ENCODE measurements at places on chromosomes 6 and 20.

GRCh38 chr6:21111093-21111725 is 482.3 kb upstream of the SOX4 start:
- DNase-seq, result no peak

DNA sequence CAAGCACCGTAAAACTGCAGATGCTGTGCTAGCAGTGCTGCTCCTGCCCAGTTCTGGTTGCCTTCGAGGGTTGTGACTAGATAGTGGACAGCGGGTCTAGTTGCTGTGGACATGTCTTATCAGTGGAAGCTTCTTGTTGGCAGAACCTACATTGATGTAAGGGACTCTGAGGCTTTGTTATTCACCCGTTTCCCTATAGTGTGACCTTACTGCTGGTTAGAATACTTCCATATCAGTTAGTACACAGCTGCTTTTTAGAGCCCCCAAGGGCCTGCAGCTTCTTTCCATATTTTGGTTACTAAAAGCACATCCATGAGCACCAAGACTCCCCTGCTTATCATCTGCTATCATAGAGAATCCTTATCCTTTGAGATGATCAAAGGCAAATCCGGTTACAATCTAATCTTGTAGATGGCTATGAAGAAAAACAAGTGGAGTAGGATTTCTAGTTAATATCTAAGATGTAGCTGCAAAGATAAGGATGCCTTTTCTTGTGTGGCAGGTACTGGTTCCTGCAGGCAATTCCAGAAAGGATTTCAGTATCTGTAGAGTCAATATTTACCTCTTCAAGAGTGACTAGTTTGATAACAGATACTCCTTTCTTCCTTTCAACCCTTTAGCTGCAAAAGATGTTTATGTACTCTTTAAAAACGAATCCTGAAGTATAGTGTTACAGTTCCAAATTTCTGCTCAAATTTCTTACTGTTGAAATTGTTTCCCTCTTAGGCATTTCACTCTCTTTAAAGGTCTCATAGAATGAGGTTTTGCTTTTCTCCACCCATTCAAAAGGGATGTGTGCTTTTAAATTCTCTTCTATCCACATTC is 163.6 kb downstream of the JARID2 start:
- DNase-seq, result no peak

GRCh38 chr20:48684501-48685041 is 143.2 kb downstream of the PREX1 start:
- DNase-seq, result no peak

- no peak for DNase-seq
These were observed 472 bp upstream of the PAQR8 start for GRCh38 chr6:52361414-52361944.

DNA sequence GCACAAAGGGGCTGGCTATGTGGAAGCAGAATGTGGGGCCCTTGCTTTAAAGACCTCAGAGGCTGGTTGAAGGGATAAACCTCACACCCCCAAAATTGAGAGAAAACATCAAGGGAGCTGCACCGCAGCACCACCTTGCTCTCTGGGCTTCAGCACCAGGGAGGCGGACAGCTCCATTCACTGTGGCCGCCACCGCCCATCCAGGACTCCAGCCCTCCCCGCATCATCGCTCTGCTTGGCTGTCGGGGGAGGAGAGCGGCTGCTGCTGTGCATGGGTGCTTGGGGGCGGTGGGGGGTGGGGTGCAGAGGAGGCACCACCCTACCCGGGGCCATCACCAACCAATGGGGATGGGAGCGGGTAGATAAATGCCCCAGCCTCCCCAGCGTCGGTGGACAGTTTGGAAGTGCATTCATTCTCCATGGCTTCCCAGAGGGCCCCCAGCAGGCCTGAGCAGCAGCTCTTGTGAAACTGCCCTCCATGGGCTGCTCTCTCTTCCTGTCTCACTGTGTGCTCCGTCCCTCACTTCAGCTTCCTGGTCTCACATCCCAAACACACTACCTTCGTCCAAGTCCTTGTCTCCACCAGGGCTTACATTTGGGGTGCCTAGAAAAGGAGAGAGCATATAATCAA is 75.7 kb upstream of the BHLHE23 start:
- no peak for DNase-seq

- DNase-seq, result peak; percentile 82
These were observed 51.8 kb downstream of the SSR1 start for GRCh38 chr6:7261032-7261841.

DNA sequence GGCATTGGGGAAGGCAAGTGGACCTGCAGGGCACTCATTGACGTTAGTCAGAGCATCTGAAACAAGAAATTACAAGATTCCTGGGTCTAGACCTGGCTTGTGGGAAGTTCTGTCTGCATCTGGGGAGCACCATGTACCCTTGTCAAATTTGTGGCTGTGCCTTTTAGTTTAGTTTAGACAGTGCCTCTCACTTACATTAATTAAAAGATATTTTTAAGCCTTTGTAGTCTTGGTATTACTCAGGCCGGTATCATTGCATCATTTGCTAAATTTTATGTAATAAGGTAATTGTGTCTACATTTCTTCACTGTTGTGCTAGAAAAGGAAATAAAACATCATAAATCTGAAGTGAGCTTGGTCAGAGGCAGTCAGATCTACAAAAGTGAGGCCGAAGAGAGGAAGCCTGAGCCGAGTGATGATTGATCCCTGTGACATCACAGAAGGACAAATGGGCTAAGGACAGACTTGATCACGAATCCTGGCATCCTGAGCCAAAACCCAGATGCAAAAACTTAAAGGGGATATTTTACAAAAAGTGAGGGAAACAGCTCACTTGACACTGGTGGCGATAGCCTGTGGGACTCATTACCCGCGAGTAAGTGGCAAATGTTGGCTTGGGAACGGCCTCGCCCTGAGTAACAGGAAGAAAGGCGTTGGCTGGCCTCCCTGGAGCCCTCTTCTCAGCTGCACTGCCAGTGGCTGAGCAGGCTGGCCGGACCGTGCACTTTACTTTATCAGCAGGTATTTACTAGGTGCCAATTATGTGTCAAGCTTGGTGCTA is 106.5 kb downstream of the TCP11 start:
- no peak for DNase-seq

DNA sequence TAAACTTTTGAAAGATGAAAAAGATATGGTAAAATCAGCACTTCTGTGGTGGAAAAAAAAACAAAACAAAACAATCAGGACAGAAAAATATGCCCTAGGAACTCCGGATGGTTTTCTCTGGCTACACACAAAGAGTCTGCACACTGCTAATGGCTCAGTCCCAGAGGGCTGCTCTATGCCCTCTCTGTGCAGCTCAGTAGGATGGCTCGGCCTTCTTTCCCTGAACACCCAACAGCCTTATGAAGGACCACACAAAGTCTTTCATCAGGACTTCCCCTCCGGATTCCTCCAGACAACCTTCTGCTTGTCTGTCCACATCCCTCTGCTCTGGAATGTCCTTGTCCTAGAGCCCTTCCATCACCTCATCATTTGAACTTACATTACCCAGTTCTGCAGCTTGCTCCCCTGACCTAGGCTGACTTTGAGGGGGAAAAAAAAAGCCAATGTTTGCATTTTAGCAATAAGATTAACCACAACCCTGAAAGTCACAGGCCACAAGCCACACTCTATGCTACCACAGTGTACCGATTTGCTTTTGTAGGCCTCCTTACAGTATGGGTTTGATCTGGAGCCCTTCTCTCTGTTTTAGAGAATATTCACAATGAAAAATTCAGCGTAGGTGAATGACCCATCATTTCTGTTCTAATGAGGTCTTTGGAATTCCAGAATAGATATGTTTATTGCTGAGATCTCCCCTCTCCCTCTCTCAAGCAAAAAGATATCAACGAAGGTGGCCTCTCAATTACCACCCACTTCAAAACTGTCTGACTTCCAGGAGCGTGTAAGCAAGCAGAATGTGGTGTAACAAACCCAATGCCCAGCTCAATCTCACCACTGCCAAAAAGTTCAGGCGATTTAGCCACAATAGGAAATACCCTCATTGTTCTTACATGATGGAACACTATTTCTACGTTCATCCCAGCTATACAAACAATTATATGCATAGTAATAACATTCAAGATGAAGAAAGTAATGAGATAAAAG is 164.0 kb downstream of the GMDS start:
- peak; percentile 10 for DNase-seq

- DNase-seq, result no peak
These were observed 1.4 kb upstream of the MICAL1 start for GRCh38 chr6:109456710-109457561.

DNA sequence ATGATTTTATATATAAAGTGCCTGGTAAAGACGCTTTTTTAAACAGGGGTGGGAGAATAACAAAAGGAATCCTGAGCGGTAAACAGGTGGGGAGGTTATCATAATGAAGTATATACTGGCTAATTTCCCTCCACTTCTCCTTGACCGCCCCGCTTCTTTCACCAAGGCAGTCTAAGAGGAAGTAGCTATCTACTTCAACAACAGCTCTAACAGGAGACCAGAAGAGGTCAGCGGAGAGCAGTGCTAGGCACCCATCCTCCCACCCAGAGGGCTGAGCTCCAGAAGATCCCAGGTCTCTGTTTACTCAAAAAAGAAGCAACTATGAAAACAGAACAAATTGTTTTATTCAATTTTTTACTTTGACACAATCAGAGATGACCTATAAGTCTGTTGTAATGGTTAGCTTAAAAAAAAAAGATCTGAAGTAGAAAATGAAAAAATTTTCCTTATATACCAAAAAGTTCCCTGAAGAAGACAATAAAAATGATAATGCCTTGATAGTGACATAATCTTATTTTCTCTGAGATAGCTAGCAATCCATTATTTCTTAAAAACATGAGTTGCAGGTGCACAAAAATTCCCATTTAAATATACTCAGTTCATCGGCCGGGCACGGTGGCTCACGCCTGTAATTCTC is 141.1 kb downstream of the PDSS2 start:
- no peak for DNase-seq

DNA sequence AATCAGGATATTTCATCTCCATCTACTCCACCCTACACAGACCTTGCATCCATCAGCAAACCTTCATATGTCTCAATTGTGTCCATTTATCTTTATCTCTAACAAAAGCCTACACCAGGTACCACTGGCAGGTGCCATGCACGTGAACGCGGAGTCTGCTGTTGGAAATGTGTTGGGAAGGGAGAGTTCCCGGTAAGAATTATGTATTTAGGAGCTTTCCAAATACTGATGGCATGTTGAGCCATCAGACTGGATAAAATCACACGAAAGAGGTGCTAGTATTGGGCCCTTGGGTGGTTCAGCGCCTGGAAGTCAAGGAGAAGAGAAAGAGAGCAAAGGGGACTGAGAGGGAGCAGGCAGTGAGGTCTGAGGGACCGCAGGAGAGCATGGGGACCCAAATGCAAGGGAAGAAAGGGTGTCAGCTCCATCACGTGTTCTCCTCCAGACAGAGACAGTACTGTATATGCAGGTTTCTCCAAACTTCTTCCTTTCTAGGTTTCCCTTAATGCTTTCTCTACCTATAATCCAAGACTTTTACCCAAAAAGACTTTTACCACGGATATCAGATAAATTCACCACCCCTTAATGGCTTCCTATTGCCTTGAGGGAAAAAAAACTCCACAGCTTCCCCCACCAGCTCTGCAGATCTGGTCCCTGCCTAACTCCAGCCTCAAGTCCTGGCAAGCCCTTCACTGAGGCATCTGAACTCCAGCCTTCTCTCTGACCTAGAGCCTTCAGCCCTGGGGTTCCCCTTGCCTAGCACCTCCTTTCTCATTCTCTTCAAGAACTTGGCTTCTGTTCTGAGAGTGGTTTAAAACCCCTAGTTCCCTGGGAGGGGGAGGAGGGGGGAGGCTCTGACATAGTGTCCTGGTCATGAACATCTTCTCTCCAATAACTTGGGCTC is 4.8 kb upstream of the ZNF217 start:
- no peak for DNase-seq

DNA sequence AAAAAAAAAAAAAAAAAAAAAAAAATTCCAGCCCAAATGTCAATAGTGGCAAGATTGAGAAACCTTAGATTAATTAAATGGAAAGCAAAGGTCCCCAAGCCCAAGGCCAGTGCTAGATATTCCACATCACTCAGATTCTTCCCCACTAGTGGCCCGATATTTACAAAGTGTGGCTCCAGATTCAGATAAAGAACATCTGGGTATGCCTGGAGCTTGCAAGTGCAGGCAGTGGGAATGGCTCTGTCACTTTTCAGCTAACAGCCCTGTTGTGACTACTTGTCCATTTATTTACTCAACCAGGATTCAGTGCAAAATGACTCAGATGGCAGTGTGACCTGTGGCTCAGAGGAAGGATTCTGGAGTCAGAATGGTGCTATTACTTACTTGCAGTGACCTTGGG is 8.2 kb upstream of the KCNB1 start:
- DNase-seq, result no peak

- DNase-seq, result peak; percentile 69
These were observed 21.6 kb downstream of the TFEB start for GRCh38 chr6:41713650-41714291.

GRCh38 chr6:5511954-5512353 is 250.6 kb downstream of the FARS2 start:
- no peak for DNase-seq

DNA sequence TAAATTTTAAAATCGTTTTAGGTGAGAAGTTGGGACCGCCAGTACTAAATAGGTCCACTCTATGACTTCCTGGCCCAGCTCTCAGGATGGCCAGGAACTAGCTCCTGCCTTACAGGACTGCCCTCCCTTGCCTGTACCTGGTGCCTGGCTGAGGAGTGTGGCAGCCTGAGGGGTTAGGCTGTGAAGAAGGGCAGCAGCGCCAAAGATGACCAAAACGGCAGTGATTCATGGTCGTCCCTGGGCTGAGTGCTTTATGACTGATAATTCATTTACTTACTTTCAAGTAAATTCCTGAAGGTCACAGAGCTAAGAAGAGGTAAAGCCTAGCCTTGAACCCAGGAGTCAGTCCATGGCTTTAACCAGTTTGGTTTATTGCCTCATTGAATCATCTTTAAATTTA is 22.1 kb downstream of the STK35 start:
- no peak for DNase-seq

GRCh38 chr20:10454151-10454750 is 19.1 kb downstream of the SLX4IP start:
- DNase-seq, result no peak

GRCh38 chr20:19253316-19253715 is 40.9 kb downstream of the SLC24A3 start:
- DNase-seq, result no peak

GRCh38 chr6:38159596-38159995 is 340.1 kb downstream of the ZFAND3 start:
- DNase-seq, result no peak

- DNase-seq, result no peak
These were observed 67.8 kb upstream of the EPB41L1 start for GRCh38 chr20:36086767-36087166.

DNA sequence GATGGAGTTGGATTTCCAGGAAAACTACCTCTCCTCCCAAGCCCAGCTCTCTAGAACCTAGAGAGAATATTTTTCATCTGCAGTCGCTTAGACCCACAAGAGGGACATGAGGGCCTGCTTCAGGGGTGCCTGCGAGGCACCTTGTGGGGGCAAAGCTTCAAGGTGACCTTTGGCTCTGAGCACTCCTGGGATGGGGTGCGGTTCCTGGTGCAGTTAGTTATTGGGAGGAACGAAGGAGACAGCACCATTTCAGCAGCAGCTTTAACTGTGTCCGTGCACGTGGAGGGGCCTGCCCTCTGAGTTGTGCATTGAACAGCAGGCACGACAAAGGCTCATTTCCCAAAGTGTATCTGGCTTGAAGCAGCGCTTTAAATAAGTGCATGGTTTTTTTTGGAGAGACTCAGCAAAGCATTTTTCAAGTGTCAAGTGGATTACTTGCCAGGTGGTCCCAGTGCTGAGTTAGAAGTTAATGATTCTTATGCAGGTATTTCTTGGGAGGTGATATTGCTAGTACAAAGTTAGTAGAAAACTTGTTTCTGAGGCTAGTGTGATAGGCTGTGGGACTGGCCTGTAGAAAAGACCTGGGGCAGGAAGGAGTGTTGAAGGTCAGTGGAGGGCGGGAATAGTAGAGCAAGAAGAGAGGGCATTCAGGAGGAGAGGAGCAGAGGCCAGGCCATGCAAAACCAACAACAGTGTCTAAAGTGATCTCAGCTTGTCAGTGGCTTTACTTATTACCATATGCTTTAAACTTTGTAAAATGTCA is 3.8 kb downstream of the IGF2R start:
- DNase-seq, result no peak

All from activated naive CD4-positive, alpha-beta T cell treated with anti-CD3 and anti-CD28 coated beads, Interleukin-2, amount 50 U/mL, for 72 hours (primary cell).